ENCODE measurements at places on chromosomes 12 and 14. TPM values are rescaled to one million over a fixed set of nuclear protein-coding genes. Genes with fewer than 3 reads are reported as not detected.

EPS8 gene
- total RNA-seq, result 1.9 TPM

ABHD12B gene
- total RNA-seq, result 42.4 TPM

HOXC5 gene
- total RNA-seq, result not detected

CD69 gene
- not detected for total RNA-seq

CD163L1 gene
- total RNA-seq, result 0.18 TPM

RD3L gene
- total RNA-seq, result not detected

SIX1 gene
- 0.17 TPM for total RNA-seq

FAM186B gene
- 0.46 TPM for total RNA-seq

GARIN6 gene
- total RNA-seq, result not detected

SCN8A gene
- total RNA-seq, result 15.2 TPM

COCH gene
- 25.8 TPM for total RNA-seq

ANO2 gene
- 4.2 TPM for total RNA-seq

- no peak for DNase-seq
- H3K27ac ChIP-seq, result no peak overlapping the region
- H3K36me3 ChIP-seq, result no peaks in the 10 kb centered on the region
- H3K4me3 ChIP-seq, result no peak overlapping the region
- no peaks in the 10 kb centered on the region for H3K27me3 ChIP-seq
- H3K4me1 ChIP-seq, result no peaks in the 10 kb centered on the region
These were observed 10.8 kb downstream of the TAOK3 start for GRCh38 chr12:118361889-118362288.

- H3K36me3 ChIP-seq, result no peaks in the 10 kb centered on the region
- no peak overlapping the region for H3K4me3 ChIP-seq
- no peak for DNase-seq
- no peak overlapping the region for H3K27ac ChIP-seq
- no peaks in the 10 kb centered on the region for H3K27me3 ChIP-seq
- H3K4me1 ChIP-seq, result no peaks in the 10 kb centered on the region
These were observed 183.4 kb downstream of the KIF26A start for GRCh38 chr14:104321802-104322130.

GRCh38 chr14:94306047-94306978, 13.2 kb upstream of the SERPINA10 start:
- DNase-seq, result no peak
- no peaks in the 10 kb centered on the region for H3K4me1 ChIP-seq
- H3K27me3 ChIP-seq, result no peaks in the 10 kb centered on the region
- peaks cover 3% of the 10 kb centered on the region for H3K36me3 ChIP-seq

GRCh38 chr14:21352587-21352986, 31.2 kb downstream of the SUPT16H start:
- DNase-seq, result no peak
- peaks cover 44% of the 10 kb centered on the region for H3K36me3 ChIP-seq
- H3K4me1 ChIP-seq, result no peaks in the 10 kb centered on the region
- no peaks in the 10 kb centered on the region for H3K27me3 ChIP-seq
- H3K27ac ChIP-seq, result no peak overlapping the region
- H3K4me3 ChIP-seq, result no peak overlapping the region

DNA sequence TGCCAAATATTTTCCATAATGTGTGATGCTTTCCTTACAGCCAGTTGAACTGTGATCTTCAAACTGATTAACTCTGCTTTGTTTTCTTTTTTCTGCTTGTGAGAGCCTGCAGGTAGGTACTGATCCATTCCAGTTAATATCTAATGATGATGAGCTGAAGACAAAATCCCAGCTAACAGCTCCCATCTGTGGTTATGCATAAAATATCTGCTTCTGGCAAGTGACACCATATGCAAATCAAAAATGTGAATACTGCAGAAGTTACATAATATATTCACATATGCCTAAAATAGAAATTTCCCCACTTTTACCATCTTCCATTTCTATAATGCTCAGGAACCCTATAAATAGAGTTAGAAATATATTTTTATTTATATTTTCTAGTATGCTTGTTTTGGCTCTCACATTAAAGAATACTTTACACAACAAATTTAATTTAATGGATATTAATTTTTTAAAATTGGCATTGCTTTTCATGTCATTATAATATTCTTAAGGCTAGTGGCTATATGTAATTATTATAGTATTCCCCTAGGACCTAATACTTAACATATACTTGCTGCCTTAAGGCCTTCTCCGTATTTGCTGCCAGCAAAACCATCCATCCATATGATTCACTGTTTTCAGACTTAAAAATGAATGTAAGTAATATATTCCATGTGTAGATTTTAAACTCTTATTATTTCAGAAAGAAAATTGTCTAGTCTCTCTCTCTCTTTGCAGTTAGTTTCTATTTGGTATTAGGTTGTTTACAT, 83.8 kb downstream of the CCER1 start:
- H3K36me3 ChIP-seq, result no peaks in the 10 kb centered on the region
- H3K4me1 ChIP-seq, result no peaks in the 10 kb centered on the region
- H3K27me3 ChIP-seq, result no peaks in the 10 kb centered on the region
- no peak for DNase-seq
- no peak overlapping the region for H3K27ac ChIP-seq

- no peak overlapping the region for H3K27ac ChIP-seq
- no peaks in the 10 kb centered on the region for H3K36me3 ChIP-seq
- no peak overlapping the region for H3K4me3 ChIP-seq
- no peaks in the 10 kb centered on the region for H3K27me3 ChIP-seq
- DNase-seq, result peak; percentile 76
These were observed 6.3 kb downstream of the CLEC2A start for GRCh38 chr12:9925705-9926393.

DNA sequence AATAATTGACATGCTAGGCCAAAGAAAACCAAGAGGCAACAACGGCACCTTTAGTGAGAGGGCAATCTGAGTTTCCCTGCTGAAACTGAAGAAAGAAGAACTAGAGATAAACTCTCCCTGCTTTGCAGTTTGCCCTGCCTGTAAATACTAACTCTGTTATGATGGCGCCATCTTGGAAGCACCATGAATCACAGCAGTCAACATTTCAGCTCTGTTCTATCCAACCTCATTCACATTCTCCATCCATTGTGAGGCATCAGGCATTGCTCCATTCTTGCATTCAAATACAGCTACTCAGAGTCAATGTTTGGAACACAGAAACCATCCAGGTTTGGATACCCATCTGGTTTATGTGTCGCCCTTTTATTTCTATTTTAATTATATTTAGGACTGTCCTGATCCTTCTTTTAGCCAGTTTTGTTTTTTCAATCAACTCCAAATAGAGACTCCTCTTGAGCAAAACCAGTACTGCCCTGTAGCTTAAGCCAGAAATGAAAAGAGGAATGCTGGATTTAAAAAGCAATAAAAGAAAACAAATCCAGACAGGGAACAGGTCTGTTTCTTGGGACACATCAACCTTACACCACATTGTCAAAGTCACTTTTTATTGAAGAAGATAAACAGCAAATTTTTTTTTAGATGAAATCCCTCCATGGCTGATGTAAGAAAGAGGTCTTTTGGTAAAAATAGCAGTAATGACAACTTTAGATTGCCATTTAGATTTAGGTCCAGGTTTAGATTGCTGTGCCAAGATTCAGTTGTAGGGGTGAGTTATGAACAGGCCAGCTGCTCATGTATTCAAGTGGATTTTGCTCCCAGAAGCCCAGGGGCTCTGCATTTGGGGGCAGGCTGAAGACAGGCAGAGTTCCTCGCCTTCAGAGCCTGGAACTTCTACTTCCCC, 33.3 kb upstream of the PPM1A start:
- H3K36me3 ChIP-seq, result no peaks in the 10 kb centered on the region
- no peak overlapping the region for H3K4me3 ChIP-seq
- H3K27ac ChIP-seq, result no peak overlapping the region
- peaks cover 11% of the 10 kb centered on the region for H3K4me1 ChIP-seq
- DNase-seq, result no peak

GRCh38 chr12:104055686-104056388, 5.8 kb upstream of the GLT8D2 start:
- no peaks in the 10 kb centered on the region for H3K36me3 ChIP-seq
- DNase-seq, result no peak
- no peaks in the 10 kb centered on the region for H3K27me3 ChIP-seq
- H3K4me1 ChIP-seq, result peaks cover 3% of the 10 kb centered on the region
- no peak overlapping the region for H3K27ac ChIP-seq

DNA sequence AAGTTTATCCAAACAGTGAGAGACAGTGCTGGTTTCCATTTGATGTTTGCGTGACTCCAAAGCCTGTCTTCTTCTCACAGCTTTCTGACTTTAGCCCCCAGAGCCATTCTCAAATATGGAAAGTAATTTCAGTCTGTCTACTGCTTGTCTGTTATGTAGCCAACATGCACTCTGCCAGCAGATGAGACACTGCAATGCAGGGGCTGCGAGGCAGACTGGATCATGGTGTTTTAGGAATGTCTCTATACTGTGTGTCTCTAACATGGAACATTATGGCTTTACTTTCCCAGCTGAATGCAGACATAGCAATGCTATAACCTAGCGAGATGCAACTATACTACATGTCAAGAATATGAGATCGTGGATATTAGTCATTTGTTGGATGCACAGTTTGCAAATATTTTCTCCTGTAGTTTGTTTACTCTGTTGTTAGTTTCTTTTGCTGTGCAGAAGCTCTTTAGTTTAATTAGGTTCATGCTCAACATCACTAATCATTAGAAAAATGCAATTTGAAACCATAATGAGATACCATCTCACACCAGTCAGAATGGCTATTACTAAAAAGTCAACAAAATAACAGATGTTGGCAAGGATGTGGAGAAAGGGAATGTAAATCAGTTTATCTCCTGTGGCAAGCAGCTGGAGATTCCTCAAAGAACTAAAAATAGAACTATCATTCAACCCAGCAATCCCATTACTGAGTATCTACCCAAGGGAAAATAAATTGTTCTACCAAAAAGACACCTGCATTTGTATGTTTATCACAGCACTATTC, 235.8 kb upstream of the TMTC1 start:
- peaks cover 9% of the 10 kb centered on the region for H3K36me3 ChIP-seq
- DNase-seq, result no peak
- H3K27ac ChIP-seq, result no peak overlapping the region
- no peaks in the 10 kb centered on the region for H3K27me3 ChIP-seq

DNA sequence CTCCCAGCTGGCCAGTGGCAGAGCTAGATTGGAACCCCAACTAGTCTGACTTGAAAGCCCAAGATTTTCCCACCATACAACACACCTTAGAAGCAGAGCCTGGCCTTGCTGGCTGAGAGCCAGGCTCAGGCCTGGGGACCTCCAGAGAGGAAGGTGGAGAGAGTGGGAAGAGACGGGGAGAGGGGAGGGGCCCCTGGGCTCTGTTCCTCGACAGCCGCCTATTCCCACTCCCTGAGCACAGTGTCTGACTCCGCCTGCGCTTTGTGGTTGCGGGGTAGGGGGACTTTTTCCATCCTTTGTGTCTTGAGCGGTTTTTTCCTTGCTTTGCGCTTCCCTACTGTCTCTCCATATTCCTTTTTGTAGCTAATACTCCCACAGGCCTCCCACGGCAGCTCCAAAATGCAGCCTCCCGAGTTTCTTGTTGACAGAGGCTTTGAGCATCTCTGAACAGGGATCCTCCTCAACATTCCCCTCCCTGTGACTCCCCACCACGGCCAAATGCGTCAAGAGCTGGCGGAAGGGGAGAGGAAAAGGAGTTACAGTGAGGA, 4.0 kb upstream of the KCNH3 start:
- no peak overlapping the region for H3K27ac ChIP-seq
- H3K4me3 ChIP-seq, result no peak overlapping the region
- DNase-seq, result peak; percentile 30
- H3K27me3 ChIP-seq, result peaks cover 33% of the 10 kb centered on the region
- no peaks in the 10 kb centered on the region for H3K4me1 ChIP-seq

- no peaks in the 10 kb centered on the region for H3K4me1 ChIP-seq
- no peak for DNase-seq
- H3K4me3 ChIP-seq, result no peak overlapping the region
- no peaks in the 10 kb centered on the region for H3K27me3 ChIP-seq
These were observed 222.0 kb upstream of the LHX5 start for GRCh38 chr12:113693693-113694092.

- DNase-seq, result peak; percentile 35
- peaks cover 12% of the 10 kb centered on the region for H3K4me1 ChIP-seq
- H3K27ac ChIP-seq, result no peak overlapping the region
- no peaks in the 10 kb centered on the region for H3K27me3 ChIP-seq
- H3K36me3 ChIP-seq, result no peaks in the 10 kb centered on the region
These were observed 87.2 kb upstream of the PTPRB start for GRCh38 chr12:70724444-70724843.

DNA sequence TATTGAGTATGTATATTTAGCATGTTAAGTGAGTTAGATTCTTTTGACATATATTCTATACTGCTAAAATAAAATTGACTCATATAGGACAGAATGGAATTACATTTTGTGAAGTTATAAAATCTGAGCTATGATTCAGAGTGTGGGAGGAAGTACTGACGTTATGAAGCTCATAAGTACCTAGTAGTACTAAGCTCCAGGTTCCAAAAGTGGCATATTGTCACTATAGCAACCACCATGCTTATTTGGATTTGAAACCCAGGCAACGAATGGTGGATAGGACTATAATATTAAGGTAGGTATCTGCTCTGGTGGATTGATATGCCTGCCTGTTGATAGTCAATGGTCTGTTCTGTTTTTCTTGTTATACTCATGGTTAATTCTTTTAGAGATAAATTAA, 2.2 kb upstream of the FBXO33 start:
- H3K36me3 ChIP-seq, result no peaks in the 10 kb centered on the region
- no peaks in the 10 kb centered on the region for H3K27me3 ChIP-seq
- H3K4me3 ChIP-seq, result no peak overlapping the region
- DNase-seq, result no peak
- H3K4me1 ChIP-seq, result no peaks in the 10 kb centered on the region

DNA sequence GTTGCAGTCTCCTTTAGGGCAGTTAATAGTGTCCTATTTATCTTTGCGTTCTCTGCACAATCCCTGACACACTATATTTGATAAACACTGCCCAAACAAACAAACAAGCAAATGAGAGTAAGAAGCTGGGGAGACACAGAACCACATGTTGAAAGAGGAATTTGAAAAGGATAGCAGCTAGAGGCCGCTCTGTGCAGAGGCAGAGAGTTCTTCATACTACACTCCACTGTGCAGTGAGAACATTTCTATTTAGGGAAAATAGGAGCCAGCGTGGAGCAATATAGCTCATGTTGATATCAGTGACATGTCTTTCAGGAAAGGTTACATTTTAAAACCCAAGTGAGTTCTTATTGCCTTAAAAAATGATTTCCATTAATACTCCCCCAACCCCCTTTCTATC, 140.3 kb upstream of the SEL1L start:
- H3K27ac ChIP-seq, result no peak overlapping the region
- H3K36me3 ChIP-seq, result peaks cover 8% of the 10 kb centered on the region
- no peaks in the 10 kb centered on the region for H3K4me1 ChIP-seq
- H3K27me3 ChIP-seq, result peaks cover 9% of the 10 kb centered on the region

DNA sequence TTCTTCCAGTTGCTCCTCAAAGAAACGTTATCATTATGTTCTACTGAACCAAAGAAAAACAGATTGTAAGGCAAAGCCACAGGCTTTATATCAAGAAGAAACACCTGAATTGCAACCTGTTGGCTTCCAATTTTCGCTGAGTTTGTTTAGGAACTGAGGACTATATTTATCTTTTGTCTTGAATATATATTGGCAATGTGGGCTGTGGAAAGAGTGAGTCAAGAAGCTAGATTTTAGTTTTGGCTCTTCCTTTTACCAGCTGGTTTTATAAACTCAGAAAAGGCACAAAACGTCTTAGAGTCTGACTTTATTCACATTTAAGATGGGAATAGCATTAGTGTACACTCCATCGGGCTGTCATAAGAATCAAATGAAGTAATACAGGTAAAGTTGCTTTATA, 10.4 kb upstream of the PTHLH start:
- H3K27me3 ChIP-seq, result no peaks in the 10 kb centered on the region
- no peaks in the 10 kb centered on the region for H3K4me1 ChIP-seq
- H3K27ac ChIP-seq, result no peak overlapping the region
- H3K4me3 ChIP-seq, result no peak overlapping the region
- H3K36me3 ChIP-seq, result no peaks in the 10 kb centered on the region
- DNase-seq, result no peak

- no peak overlapping the region for H3K27ac ChIP-seq
- no peak overlapping the region for H3K4me3 ChIP-seq
- H3K4me1 ChIP-seq, result no peaks in the 10 kb centered on the region
These were observed 10.7 kb downstream of the UBE3B start for GRCh38 chr12:109488051-109488665.

All from H9 (cell line).